ENCODE measurements at places on chromosomes 4 and X.

- DNase-seq = no peak
These were observed 15.7 kb downstream of the STEEP1 start for GRCh38 chrX:119549327-119550016.

DNA sequence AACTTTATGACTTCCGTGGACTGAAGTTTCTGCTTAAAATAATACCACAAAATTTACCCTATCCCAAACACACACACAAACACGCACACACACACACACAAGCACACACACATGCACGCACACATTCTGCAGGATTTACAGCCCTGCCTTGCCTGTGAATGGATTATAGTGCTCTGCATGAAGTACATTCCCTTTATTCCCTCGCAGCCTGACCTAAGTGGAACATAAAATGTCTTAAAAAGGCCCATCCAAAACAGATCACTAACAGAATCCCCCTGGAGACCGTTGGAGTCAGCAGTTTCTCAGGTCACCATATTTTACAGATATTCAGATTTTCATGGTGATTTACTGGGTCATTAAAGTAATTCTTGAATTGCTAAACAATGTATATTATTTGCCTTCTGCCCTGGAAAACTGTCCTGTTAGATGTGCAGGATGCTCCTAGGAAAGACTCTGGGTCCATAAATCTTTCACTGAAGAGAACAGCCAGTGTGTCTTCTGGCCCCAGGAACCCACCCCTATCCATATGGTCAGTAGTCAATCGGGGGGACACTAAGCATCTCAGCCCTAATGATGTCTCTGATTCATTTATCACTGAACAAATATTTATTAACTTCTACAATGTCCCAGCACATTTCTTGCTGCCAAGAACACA is 587.7 kb upstream of the BOD1L1 start:
- DNase-seq = no peak

- no peak for DNase-seq
These were observed 1.7 kb upstream of the WDR1 start for GRCh38 chr4:10118048-10119004.

GRCh38 chr4:139969635-139970266 is 184.2 kb downstream of the MAML3 start:
- DNase-seq = no peak

GRCh38 chr4:131430302-131430701 is 1718.8 kb upstream of the PCDH10 start:
- no peak for DNase-seq

GRCh38 chrX:107686792-107687191 is 58.5 kb downstream of the PRPS1 start:
- DNase-seq = no peak

DNA sequence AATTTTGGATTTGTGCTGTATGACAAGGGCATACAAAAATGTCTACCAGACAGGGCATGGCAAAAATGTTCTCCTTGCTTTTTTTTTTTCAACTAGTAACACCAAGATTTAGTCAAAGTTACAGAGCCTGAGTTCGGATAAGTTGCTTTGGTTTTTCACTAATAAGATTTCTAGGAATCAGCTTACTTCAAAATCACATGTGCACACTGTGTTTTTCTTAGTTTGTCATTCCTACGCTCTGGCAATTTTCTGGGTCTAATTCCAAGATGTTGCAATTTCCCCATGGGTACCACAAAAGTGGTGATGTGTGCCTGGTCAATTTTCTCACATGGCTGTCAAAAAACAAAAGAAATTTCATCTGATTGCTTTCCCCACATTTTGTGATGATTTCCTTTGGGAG is 6.3 kb downstream of the C1QTNF7 start:
- DNase-seq = no peak
